Left forelimb (tissue), 1 donor: ENCODE measurements at places on chromosomes 3 and 15.

GRCh38 chr3:182242489-182242942 lies 530.8 kb downstream of the SOX2 start:
- no peak for DNase-seq

- no peak for DNase-seq
These were observed 162.6 kb downstream of the CCNL1 start for GRCh38 chr3:156997351-156997750.

DNA sequence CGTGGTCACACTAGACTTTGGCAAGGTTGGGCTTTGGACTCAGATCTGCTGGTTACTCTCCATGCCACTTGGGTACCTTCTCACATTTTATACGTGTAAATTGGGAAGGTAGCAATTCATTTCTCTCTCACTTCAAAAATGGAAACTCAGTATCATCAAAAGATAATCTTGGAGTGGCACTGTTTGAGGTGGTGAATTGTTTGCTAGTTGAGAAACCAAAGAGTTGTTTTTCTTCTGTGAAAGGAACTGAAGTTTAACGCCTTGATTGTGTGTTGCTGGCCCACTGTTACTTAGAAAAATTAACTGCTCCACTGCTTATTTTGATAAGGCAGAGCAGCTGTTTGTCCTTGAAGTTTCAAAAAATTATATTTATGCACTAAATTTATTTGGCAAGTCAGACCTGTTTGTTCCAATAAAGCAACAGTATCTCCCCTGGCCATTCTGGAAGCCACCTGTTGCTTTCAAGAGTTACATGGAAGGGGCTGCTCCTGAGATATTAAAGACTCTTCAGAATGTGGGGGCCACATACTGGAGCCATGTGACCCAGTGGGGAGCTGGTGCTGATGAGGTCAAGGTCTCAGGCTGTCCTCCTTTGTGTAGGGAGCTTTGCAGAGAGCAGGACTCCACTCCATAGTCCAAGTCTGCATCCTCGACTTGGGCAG lies 16.2 kb downstream of the PLCL2 start:
- no peak for DNase-seq

- no peak for DNase-seq
These were observed 136.4 kb downstream of the SST start for GRCh38 chr3:187533797-187534196.

GRCh38 chr3:195543500-195544229 lies 540 bp upstream of the PPP1R2 start:
- DNase-seq, result no peak

GRCh38 chr3:137134431-137134830 lies 176.6 kb downstream of the IL20RB start:
- DNase-seq, result no peak

- no peak for DNase-seq
These were observed 12.2 kb upstream of the SACM1L start for GRCh38 chr3:45677033-45677446.

DNA sequence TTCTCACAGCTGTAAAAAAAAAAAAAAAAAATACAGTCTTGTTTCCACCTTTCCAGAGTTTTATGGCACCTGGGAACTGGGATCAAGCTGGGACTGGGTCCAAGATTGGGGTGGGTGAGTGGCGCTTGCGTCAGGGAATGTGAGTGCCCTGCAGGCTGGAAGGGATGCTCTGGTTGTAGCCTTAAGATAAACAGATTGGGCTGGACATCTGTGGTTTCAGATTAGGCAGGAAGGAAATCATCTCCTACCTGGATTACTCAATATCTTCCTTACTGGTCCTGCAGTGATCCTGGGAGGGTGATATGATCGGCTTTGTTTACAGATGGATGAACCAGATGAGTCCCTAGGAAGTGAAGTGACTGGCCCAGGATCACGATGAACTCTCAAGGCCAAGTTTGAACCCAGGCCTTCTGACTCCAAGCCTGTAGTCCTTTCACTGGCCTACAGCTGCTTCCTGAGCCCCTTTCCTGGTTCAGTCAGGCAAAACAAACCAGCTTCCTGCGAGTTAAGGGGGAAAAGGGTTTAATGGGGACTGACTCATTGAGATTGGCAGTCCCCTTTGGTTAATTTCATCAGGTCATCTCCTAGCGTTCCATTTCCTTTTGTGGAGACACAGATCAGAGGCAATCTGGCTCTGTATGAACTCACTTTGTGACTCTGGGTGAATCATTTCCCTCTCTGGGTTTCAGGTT lies 179.8 kb downstream of the THSD4 start:
- no peak for DNase-seq

DNA sequence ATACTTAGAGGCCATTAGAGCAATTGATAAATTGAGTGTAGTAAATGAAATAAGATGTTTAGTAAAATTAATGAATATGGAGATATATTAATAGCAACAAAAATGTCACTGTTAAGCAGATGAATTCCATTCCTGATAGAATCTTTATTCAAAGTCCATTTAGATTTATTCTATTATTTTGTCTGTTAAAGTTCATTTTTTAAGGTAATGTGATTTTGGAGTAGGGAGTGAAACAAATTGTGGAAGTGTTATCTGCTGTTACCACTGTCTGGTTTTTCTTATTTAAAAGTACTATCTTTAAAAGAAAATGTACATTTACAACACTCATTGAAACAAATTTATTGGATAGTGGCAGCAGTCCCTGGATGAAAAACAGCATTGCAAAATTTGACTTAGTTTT lies 70.4 kb downstream of the PPM1L start:
- DNase-seq, result no peak

DNA sequence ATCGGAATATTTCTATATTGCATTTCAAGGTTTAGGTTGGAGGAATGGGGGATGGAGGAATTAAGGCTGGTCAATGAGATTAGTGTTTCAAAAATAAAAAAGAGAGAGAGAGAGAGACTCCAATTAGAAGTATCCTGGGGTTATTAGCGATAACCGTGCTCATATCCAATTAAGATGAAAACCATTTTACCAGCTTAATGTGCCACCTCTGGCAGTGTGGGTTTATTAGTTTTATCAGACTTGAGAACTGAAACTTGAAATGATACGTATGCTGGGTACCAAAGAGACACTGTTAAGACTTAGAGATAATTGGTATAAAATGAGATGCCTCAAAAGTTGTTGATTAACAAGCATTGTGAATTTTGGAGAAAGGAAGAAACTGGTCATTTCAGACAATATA lies 251.5 kb upstream of the NR2F2 start:
- DNase-seq, result no peak

DNA sequence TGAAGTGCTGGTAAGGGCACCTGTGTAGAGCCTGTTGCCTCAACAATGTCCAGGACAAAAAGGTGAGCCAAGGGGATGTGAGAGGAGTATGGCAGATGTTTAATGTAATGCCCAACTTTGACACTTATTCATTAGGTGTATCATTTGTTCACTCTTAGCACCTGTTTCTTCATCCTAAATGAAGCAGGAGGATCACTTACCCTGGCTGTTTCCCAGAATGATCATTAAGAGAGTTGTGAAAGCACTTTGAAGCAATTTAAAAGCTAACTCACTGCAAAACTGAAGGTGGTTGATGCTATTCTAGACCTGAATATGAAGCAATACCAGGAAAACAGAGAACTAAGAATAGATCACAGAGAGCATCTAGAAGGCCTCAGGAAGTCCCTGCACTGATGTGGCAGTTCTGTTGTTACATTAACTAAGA lies 3.4 kb upstream of the HHLA2 start:
- DNase-seq, result no peak

- no peak for DNase-seq
These were observed 154.6 kb downstream of the MAGI1 start for GRCh38 chr3:65884071-65884470.

GRCh38 chr3:270688-271087 lies 74.1 kb downstream of the CHL1 start:
- no peak for DNase-seq

- no peak for DNase-seq
These were observed 37.4 kb downstream of the PRKCD start for GRCh38 chr3:53198256-53198977.

- no peak for DNase-seq
These were observed 748.7 kb upstream of the CFAP20DC start for GRCh38 chr3:59798372-59799086.

DNA sequence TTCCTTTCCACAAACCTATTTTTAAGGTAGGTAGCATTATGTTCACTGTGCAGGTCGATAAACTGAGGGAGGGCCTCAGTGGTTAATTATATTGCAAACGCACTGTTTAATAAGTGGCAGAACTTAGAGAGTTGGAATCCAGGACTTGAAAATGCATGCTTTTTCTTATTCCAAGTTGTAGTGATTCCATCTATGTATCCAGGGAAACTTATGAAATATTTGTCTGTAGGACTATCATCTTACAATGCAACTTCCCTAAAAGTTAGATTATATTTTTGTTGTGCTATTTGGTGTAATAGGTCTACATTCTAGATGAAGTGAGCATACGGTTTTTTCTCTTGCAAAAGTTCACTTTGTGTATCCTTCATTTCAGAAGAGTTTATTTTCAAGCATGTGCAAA lies 419.5 kb downstream of the NAALADL2 start:
- DNase-seq, result no peak

DNA sequence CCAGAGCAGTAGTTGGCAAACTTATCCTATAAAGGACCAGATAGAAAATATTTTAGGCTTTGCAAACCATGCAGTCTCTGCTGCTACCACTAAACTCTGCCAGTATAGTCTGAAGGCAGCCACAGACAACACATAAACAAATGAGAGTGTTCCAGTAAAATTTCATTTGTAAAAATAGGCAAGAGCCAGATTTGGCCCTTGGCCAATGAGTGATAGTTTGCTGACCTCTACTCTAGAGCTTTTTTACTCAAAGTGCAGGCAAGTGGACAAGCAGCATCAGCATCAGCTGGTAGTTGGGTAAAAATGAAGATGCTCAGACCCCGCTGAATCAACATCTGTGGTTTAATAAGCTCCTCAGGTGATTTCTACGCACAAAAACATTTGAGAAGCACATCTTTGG lies 269.8 kb downstream of the NTRK3 start:
- DNase-seq, result no peak

GRCh38 chr3:183826448-183827250 lies 1.3 kb upstream of the MAP6D1 start:
- no peak for DNase-seq

DNA sequence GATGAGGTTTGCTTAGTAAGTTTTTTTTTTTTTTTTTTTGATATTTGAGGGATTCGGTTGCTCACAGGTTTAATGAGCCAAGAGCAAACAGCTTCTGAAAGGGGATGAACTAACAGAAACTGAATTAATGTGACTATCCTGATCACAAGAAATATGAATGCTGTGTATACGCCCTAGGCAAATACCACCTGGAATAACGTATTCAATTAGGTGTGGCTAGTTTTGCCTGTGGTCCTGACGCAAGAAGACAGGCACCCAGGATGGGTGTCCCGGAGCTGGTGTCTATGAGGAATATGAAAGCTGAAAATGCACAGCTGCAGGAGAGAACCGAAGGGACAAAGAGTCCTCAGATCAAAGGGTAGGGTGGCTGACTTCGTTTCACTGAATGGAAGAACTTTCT lies 14.6 kb downstream of the LSG1 start:
- no peak for DNase-seq

DNA sequence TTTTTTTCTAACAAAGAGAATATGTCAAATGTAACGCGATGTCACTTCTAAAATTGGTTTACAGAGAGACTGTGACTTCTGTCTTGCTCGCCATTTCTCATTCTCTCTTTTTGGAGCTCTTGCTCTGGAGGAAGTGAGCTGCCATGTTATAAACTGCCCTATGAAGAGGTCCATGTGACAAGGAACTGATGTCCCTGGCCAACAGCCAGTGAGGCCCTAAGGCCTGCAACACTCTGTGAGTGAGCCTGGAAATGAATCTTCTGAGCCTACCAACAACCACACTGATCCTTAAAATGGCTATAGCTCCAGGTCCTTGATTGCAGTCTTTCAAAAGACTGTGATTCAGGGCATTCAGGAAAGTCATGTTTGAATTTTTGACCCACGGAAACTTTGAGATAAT lies 49.9 kb downstream of the NMD3 start:
- no peak for DNase-seq

DNA sequence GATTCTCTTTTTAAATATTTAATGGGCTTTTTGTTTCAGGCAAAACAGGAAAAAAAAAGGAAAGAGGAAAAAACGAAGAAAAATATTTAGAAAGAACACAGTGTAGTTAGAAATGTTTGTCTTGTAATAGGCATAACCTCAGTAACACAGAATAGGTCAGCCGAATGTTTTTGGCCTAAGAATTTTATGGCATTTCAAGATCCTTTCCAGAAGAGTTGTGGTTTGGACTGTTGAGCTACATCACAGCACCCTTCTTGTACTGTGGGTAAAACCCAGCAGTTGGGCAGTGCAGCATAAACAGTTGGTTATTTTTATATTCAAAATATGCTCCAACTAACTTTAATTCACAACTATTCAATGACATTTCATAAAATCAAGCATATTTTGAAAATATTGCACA lies 474.4 kb upstream of the AGTR1 start:
- DNase-seq, result no peak

GRCh38 chr3:123667784-123668183 lies 82.9 kb upstream of the HACD2 start:
- no peak for DNase-seq

DNA sequence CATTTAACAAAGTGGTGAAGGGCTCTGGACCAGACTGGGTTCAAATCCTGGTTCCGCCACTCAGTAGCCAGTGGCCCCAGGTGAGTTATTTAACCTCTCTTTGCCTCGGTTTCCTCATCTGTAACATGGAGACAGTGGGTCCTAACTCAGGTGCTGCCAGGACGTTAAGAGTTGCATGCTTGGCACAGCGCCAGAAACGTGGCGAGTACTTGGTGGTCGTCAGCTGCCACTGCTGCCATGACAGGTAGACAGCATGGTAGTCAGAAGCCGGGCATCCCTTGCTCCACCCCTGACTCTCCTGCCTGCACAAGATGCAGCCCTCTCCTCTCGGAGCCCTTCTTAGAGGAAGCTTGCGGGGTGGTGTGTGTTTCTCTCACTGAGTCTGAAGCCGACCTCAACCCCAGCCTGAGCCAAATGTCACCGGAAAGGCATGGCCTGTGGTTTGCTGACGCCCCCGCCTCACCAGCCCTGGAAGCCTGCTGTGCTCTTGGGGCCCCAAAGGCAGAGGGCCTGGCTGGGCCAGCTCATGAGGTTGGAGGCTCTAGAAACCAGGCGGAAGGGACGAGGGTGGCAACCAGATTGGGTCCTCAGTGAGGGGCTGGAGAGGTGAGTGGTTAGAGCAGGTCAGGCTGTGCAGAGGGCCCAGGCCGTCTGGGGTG lies 160.8 kb upstream of the TLE3 start:
- DNase-seq, result no peak

GRCh38 chr3:193078996-193079753 lies 161.5 kb upstream of the MB21D2 start:
- no peak for DNase-seq
